ENCODE measurements at places on chromosomes 2 and 18.
A peak's percentile ranks its signal among the peaks of the same experiment; 100 is the strongest.

DNA sequence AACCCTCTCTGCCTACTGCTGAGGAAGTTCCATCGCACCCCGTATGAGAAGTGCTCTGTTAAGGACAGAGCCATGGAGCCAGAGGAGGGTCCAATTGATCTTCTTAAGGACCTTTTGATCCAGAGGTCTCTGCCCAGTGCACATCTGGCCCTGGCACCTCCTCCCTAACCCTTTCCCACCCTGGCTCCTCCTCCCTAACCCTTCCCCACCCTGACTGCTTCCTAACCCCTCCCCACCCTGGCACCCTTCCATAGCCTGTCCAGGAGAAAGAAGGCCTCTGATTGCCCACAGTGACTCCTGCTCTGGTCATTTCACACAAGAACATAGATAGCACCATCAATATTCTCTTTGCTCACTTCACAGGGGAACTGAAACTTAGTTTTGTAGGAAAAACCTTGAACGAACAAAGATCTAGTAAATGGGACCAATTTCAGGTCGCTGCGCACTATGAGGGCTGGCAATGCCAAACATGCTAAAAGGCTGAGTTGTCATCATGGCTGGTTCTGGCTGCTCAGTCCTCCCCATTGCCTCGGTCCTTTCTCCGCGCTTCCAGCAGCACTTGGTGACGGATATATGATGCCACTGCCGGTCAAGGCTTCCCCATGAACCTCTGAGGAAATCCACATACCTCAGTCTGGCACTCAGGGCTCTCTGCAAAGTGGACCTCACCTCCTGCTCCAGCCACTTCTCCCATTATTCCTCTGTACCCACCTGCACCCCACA, 49.2 kb downstream of the PKDCC start:
- peak; percentile 19 for DNase-seq

GRCh38 chr2:224885836-224886547, 156.3 kb downstream of the DOCK10 start:
- no peak for DNase-seq

DNA sequence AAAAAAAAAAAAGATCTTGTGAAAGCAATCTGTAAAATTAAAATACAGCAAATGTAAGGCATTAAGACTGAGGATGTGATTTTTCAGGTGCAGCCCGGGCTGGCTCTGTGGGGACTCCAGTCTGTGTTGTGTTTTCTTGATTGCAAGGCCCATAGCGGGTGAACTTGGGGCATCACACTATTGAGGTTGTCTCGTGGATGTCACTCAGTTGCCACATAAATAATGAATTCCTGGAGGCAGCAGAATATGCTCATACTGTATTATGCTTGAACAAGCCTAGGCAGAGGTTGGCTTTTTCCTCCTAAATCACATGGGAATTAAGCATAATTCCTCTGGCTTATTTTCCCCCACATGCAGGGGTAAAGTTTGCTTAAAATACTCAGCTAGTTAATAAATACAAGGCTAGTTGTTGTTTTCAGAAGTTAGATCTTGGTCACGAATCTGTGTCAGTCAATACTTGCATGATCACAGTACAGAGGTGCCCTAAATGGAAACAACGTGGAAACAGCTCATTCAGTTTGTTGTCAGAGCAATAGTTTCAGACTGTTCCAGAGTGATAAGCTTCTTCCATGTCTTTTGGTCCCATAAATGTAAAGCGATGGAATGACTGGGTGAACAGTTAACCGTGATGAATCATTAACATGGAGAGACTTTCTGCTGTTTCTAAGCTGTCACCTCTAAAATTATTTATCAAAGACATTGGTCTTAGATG, 16.4 kb downstream of the GEMIN6 start:
- no peak for DNase-seq

DNA sequence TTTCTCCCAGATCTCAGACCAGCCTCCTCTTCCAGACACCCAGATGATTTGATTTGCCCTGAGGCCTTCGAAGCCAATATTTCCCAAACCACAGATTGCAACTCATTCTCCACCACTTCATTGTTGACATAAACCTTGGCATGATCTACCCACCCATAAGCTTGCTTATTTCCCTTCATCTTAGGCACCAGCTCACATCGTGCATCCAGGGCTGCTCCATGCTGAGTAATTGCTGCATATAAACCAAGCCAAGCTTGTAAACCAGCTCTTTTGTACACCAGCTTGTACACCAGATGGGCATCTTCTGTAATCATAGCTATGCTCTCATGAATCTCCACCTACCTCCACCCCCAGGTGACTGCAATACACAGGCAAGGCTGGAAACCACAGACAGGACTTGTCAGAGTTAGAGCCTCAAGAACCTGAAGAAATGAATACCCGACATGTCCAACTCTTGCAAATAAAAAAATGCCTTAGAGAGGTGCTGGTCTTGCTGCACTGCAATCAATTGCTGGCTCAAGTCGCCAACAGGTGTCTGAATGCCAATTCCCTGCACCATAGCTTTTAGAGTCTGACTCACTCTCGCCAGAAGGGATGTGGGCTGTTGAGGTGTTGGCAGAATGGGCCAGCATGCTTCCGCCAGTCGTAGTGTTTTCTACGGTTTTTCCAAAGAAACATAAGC, 31.5 kb downstream of the TRABD2A start:
- DNase-seq = peak; percentile 50

DNA sequence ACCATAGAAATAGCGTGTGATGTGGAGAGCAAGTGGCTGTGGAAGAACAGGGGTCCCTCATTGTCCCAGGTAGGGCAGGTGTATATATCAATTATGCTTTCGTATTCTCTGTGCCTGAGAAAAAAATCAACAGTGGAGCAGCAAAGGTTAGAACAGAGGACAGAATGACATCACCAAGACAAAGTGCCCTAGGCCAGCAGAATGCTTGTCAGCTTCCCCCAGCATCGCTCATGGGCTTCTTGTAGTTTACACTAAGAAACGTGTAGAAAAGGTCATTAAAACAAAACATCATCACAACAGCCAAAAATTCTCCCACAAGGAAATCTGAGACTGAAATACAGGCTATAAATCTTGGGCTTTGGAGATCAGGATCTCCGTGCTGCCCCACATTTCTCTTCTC, 288.0 kb downstream of the TDRD15 start:
- DNase-seq = no peak

- DNase-seq = no peak
These were observed 386.0 kb upstream of the GYPC start for GRCh38 chr2:126269911-126270310.

DNA sequence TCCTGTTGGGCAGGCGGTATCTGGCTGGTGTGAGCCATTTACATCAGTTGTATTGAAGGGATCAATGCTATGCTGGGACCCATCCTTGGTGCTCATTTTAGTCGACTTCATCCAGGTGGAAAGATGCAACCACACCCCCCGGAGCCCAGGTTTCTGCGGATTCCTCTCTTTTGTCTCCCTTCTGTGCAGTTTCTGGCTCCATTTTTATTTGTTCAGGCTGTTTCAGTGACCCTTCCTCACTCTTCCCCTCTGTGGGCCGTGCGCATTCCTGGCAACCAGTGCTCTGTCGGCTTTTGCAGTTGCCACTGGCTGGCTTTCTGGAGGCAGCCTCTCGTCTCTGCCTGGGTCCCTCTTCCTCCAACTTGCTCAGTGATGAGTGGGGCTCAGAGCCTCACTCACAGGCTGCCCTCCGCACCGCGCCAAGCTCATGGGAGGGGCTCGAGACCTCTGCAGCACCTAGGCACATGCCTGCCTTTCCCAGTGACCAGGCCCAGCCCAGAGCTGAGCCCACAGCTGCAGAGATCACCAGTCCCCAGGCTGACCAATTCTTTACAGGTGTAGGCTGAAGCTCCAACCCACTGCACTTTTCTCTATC, 12.1 kb downstream of the SH3RF3 start:
- no peak for DNase-seq

DNA sequence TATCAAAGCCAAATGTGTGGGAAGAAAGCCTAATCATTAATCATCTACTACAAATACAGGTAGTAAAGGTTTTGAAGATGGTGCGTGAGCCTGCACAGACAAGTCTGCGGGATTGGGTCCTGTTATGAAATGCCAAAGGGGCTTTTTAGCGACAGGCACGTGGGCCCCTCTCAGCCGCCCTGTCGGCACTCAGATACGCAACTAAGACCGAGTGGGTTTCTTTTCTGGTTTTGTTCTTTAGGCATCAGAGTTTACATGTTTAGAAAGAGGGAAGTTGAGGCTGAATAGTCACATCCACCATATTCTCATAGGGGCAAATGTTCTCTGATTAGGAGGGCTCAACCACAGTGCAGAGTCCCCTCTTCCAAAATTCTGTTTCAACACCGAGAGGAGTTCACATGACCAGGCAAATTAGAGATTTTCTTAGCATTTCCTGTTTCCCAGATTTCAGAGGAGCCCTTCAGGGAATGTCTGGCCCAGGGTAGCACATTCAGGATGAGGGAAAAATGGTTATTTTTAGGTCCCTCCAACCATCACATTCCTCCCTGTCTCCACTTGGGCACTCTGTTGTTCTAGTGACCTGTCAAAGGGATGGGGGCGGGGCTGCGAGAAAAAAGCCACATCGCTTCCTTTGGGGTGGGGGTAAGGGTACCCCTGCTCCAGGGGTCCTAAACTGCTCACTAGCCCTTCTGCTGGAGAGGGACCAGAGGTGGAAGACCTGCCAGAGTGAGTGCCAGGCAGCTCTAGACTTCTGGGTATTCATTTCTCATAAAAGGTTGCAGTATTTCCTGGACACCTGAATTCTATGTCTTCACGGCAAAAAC, 159.2 kb downstream of the BCL2 start:
- peak; percentile 49 for DNase-seq

GRCh38 chr2:105397025-105397722, 1.7 kb downstream of the FHL2 start:
- no peak for DNase-seq
